Thoracic aorta (tissue), 2 donors: ENCODE measurements at places on chromosomes 3 and 15. TPM values are rescaled to one million over a fixed set of nuclear protein-coding genes. Genes with fewer than 3 reads are reported as not detected.

ARHGEF26 gene
- 96.4 TPM for total RNA-seq

CX3CR1 gene
- total RNA-seq, result 0.28 TPM

IQCF5 gene
- not detected for total RNA-seq

GRCh38 chr15:84804005-84804900, 12.9 kb upstream of the ALPK3 start:
- H3K36me3 ChIP-seq, result peaks cover 51% of the 10 kb centered on the region
- H3K4me3 ChIP-seq, result no peak overlapping the region
- no peaks in the 10 kb centered on the region for H3K4me1 ChIP-seq
- H3K27ac ChIP-seq, result no peak overlapping the region

GRCh38 chr15:50979041-50979440, 70.6 kb downstream of the AP4E1 start:
- no peaks in the 10 kb centered on the region for H3K27me3 ChIP-seq
- H3K36me3 ChIP-seq, result no peaks in the 10 kb centered on the region
- no peak for DNase-seq
- no peak overlapping the region for H3K4me3 ChIP-seq
- peaks cover 28% of the 10 kb centered on the region for H3K4me1 ChIP-seq

DNA sequence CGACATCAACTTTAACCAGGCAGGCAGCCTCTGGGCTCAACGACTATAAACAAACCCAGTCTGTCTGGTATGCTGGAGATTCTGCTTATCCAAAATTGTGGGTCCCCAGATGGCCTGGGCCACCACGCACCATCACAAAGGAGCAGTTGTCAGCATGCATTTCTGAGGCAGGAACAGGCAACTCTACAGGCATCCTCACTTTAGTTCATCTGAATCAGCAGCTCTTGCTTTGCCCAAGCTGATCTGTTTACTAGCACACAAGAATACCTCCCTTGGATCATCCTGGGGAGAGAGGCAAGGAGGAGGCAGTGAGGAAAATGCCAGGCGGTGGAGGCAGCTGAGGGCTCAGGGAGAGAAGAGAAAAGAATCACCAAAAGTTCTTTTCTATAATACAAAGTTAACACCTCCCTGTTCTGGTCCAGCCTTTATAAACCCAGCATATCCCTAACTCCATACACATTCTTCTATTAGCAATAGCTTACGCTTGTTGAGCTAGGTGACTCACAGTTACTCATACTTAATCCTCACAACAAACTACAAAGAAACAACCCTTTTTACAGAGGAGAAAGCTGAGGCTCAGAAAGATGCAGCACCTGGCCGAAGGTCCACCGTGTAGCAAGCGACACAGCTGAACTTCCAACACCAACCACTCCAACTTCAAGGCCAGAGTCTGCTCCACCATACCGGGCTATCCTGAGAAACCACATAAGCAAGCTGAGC, 33.6 kb downstream of the ZDHHC3 start:
- H3K27ac ChIP-seq, result no peak overlapping the region
- H3K36me3 ChIP-seq, result peaks cover 30% of the 10 kb centered on the region
- H3K27me3 ChIP-seq, result no peaks in the 10 kb centered on the region

DNA sequence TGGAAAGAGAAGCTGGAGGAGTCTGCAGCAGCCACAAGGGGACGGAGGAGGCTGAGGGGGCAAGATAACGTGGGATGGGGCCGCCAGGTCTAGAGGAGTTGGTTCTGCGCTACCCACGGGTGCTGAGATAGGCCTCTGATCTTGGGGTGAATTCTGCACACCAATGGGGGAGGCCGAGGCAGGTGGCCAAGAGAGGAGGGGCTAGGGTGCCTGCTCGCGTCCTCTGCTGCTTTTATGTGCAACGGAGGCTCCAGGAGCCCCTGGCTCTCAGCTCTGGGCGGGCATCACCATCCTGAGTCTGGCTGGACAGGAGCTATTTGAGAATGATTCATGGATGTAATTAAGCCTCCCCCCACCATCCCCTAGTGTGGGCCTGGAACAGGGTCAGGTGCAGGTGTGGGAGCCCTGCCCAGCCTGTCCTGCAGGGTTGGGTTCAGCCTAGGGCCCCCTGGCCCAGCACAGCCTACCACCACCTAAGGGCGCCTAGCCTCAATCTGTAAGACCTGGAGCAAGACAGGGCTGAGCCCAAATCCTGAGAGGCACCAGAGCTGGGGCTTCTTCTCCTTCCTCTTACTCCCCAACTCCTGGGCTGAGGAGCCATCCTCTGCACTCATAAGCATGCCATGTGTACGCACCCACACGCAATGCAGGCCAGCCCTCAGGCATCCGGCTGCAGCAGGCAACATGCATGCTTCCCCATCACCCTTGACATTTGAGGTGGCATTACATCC, 32.3 kb upstream of the SEMA3F start:
- peaks cover 14% of the 10 kb centered on the region for H3K4me1 ChIP-seq
- H3K27me3 ChIP-seq, result no peaks in the 10 kb centered on the region
- DNase-seq, result no peak
- H3K36me3 ChIP-seq, result peaks cover 13% of the 10 kb centered on the region
- no peak overlapping the region for H3K4me3 ChIP-seq

DNA sequence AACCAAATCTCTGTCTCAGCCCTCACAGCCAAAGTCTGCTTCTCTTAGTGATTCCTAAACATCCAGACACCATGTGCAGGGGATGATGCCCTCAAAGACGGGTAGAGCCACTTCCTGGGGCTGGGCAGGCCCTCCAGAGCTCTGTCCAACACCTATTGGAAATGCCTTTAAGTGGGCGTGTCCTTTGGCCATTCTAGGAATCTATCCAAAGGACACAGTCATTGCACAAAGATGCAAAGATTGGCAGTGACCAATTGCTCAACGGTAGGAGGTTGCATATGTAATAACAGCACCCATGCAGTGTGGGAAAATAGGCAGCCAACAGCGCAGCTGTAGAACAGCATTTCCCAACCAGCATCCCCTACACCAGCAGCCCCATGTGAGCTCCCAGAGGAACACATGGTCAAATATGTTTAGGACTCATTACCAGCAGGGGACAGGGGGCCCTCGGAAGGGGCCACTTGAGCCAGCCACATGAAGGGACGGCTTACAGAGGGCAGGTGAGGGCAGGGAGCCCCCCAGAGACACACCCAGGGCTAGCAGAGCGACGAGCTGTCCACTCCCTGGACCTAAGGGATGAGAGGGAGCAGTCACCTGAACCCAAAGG, 142.8 kb upstream of the IQSEC1 start:
- DNase-seq, result no peak
- no peaks in the 10 kb centered on the region for H3K27me3 ChIP-seq
- H3K27ac ChIP-seq, result no peak overlapping the region
- no peaks in the 10 kb centered on the region for H3K36me3 ChIP-seq
- no peaks in the 10 kb centered on the region for H3K4me1 ChIP-seq

GRCh38 chr15:80629355-80629754, 65.8 kb upstream of the ABHD17C start:
- no peak overlapping the region for H3K4me3 ChIP-seq
- peaks cover 9% of the 10 kb centered on the region for H3K4me1 ChIP-seq
- no peak for DNase-seq
- H3K27ac ChIP-seq, result no peak overlapping the region

DNA sequence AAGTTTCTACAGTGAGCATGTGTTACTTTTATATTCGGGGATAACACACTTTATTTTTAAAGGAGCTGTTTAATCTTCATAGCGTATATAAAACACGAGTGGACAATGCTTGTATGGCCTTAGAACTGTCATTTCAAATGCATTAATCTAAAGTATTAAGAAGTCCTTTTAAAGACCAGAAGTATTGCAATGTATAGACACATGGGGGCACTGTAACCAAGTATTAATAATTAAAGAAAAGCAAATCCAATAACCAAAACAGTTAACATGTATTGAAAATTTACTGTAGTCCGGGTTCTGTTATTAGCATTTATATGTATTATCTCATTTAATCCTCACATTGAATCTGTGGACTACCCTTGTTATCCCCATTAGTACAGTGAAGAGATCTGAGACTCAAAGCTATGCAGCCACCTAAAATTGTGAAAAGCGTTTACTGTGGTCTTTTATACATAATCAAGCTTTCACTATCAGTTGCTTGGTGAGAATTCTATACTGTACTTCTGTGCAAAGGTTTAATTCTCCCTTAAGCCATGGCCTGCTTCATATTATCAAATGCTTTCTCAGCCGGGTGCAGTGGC, 10.1 kb downstream of the ARL14 start:
- H3K4me3 ChIP-seq, result no peak overlapping the region
- no peaks in the 10 kb centered on the region for H3K27me3 ChIP-seq
- DNase-seq, result no peak
- no peak overlapping the region for H3K27ac ChIP-seq
- no peaks in the 10 kb centered on the region for H3K4me1 ChIP-seq

DNA sequence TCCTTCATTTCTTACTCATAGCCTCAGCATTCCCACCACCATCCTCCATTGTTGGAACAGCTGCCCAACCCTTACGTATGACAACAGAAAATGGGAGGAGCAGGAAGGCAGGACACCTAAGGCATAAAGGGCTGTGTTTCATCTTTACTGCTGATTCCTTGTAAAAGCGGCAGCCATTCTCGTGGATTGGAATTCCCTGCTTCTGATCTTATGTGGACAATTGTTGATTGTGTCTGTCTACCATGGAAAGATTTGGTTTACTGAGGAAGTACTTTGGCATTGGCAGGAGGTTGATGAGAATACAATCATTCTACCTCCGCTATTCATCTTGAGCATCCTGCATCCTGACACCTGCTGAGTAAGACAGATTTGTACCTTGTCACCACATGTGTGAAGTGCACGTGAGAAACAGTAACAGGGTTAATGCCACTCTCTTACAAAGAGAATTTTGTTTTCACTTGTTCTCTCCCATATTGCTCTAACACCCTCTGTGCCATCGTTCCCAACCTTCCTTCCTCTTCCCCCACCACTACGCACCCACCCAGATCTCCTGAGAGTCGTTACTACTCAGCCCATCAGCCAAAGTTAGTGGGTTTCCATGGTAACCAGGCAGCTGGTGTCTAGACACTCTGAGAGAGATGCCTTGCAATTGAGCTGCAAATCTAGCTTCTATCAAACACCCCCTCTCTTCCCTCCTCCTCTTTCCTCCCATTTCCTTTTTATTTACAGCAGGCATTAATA, 75.7 kb downstream of the GAP43 start:
- H3K36me3 ChIP-seq, result no peaks in the 10 kb centered on the region
- DNase-seq, result no peak
- peaks cover 9% of the 10 kb centered on the region for H3K4me1 ChIP-seq
- H3K4me3 ChIP-seq, result no peak overlapping the region
- H3K27ac ChIP-seq, result no peak overlapping the region
- H3K27me3 ChIP-seq, result no peaks in the 10 kb centered on the region
